Neural crest cell (in vitro differentiated cells): ENCODE measurements at places on chromosomes 13 and 19. TPM values are rescaled to one million over a fixed set of nuclear protein-coding genes. Genes with fewer than 3 reads are reported as not detected.

The RFPL4AL1 gene
- not detected in 2 replicates for total RNA-seq

The CAPN12 gene
- total RNA-seq: not detected in 2 replicates

The CAMSAP3 gene
- total RNA-seq: 10.3 and 13.7 TPM in 2 replicates

The TMPRSS9 gene
- total RNA-seq: 0.12 TPM in 1 of 2 replicates, not detected in the other

The RASGRP4 gene
- 0.43 and 0.58 TPM in 2 replicates for total RNA-seq

The NLRP4 gene
- total RNA-seq: not detected in 2 replicates

The DOHH gene
- 12.0 and 12.8 TPM in 2 replicates for total RNA-seq

The FEM1A gene
- total RNA-seq: 16.9 and 17.3 TPM in 2 replicates

The SLC10A2 gene
- 0.07 and 0.09 TPM in 2 replicates for total RNA-seq

The COX7A1 gene
- not detected in 2 replicates for total RNA-seq

- no peak for DNase-seq
Measured at GRCh38 chr13:72074663-72075062, 207.7 kb upstream of the DACH1 start.

- DNase-seq: no peak
Measured at GRCh38 chr13:105519771-105520170, 1015.7 kb downstream of the EFNB2 start.

- peak; percentile 50 for DNase-seq
Measured at GRCh38 chr13:22451327-22451741, 729.4 kb upstream of the SGCG start.

- no peak for DNase-seq
Measured at GRCh38 chr13:36879218-36879938, 40.7 kb downstream of the SMAD9 start.

DNA sequence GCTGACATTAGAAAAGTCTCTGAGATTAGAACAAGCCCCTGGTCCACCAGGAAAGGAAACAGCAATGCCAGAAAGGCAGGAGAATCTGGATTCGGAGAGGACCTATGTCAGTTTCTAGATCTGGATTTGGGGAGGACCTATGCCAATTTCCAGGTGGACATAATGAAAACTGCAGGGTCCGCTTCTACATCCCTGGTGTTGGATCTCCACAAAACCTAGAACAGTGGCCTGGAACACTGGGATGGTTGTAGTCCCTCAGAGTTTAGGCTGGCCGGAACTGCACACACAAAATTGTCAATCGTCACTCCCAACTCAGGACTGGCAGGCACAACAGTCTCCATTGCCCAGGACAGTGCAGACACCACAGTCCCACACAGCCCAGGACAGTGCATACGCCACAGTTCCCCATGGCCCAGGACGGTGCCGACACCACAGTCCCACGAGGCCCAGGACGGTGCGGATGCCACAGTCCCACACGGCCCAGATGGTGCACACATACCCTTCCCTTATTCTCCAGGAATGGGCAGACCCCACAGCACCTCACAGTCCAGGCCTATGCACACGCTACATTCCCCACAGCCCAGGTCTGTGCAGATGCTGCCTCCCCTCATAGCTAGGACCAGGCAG, 341.7 kb downstream of the UQCRFS1 start:
- no peak for DNase-seq

DNA sequence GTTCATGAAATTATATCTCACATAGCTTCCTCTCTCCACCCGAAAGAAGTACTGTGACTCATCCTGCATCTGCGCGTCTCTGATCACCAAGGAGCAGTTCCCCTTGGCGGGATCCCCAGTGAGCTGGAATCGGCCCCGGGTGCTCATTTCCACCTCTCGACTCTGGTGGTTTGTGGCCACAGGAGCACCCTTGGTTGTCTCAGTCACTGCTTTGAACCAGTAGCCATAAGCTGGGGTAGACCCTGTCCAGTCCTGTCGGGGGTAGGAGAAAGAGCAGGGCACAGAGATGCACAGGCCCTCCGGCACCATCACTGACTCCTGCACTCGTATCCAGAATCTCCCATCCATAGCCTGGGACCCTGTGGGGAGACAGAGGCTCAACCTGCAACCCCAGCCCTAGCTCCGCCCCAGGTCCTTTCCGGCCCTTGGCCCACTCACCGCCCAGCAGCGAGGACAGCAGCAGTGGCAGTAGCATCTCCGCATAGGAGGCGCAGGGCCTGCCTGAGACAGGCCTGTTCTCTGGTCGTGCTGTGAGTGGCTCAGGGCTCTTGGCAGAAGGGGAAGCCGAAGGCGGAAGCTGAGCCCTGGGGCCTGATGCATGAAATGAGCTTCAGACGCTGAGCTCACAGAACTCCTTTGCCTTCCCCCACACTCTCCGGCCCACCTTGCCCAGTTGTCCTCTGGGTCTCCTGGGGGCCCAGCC, at the start of gene SIGLEC10:
Gene SIGLEC10 (minus strand): TSS at position 536 of the 703 bp plus-strand sequence. CDS start 61 bp downstream, at position 475.
- no peak for DNase-seq

- DNase-seq: no peak
Measured at GRCh38 chr13:42760951-42761350, 20.4 kb upstream of the FAM216B start.

- DNase-seq: no peak
Measured at GRCh38 chr13:76723551-76724232, 162.5 kb downstream of the KCTD12 start.

GRCh38 chr19:7902796-7903243, 857 bp upstream of the MAP2K7 start:
- DNase-seq: no peak

- no peak for DNase-seq
Measured at GRCh38 chr13:111476197-111476596, 155.8 kb downstream of the TEX29 start.

DNA sequence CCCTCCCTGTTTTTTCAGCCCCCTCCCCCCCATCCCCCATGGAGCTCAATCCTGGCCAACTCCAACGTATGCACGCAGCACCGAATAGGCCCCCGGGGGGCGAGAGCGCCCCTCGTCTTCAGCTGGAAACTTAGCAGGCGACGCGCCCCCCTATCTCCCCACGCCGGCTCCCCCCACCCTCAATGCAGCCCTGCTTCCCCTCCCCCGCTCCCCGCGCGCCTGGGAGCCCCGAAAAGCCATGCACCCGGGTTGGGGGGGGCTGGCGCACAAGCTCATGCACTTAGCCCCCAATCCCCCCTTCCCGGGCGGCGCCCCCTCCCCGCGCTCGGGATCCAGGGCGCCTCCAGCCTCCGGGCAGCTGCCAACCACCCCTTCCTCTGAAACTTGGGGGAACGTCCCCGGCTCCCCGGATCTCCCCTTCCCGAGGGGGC, 508 bp downstream of the ZBTB7A start:
- DNase-seq: no peak

DNA sequence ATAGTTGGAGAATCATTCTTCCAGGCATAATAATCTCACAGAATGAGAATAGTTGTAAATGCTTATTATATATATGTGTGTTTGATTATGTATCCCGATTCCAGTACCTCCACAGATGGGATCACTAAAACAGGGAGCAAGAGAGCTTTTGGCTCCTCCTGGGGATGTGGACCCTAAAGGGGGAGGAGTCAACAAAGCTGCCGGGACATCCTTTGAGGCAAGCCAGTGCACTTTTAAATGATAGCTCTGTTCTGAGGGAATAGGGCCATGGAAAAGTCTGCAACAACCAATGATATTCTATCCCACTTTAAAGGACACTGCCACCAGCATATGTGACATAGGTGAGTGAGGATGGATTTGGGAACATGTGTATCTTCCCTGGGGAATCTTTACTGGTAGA, 40.8 kb downstream of the SLITRK5 start:
- no peak for DNase-seq

DNA sequence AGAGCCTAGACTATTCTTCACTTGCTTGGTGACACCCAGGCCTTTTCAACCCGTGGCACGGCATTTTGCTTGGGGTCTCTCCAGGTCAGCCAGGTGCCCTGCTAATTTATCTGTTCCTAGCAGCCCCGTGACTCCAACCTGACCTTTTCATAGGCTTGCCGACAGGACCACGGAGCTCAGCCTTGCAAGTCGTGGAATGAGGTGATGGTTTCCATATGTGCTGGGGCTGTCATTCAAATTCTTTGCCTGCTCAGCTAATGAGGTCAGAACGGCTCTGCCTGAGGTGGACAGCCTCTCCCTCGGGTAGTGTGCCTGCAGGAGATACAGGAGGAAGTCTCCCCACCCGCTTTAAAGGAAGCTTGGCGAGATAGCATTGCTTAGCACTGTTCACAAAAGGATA, 61.0 kb downstream of the SHISA2 start:
- DNase-seq: no peak

- no peak for DNase-seq
Measured at GRCh38 chr13:21745307-21745706, 74.4 kb downstream of the FGF9 start.

GRCh38 chr13:96772426-96772825, 221.8 kb downstream of the OXGR1 start:
- DNase-seq: no peak

- no peak for DNase-seq
Measured at GRCh38 chr13:113558461-113558860, 26.1 kb upstream of the TFDP1 start.

DNA sequence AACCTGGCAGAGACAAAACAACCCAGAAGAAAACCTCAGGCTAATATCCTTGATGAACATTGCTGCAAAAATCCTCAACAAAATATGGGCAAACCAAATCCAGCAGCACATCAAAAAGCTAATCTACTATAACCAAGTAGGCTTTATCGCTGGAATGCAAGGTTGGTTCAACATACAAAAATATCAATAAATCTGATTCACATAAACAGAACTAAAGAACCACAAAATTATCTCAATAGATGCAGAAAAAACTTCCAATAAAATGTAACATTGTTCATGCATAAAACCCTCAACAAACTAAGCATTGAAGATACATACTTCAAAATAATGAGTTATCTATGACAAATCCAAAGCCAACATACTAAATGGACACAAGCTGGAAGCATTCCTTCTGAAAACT, 8.8 kb downstream of the ZNF724 start:
- DNase-seq: no peak

DNA sequence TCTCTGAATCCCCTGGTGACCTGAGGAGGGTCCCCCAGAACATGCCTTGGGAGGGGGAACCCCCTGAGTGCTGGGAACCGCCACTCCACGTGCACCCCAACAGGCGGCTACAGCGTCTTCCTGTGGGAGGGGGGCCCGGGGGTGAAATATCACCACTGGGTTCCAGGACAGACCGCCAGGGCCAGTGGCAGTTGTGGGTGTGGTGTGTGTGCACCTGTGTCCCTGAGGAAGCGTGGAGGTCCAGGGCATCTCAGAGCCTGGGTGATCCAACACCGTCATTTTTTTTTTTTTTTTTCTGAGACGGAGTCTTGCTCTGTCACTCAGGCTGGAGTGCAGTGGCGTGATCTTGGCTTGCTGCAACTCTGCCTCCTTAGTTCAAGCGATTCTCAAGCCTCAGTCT, 4.2 kb downstream of the ADGRE5 start:
- no peak for DNase-seq

DNA sequence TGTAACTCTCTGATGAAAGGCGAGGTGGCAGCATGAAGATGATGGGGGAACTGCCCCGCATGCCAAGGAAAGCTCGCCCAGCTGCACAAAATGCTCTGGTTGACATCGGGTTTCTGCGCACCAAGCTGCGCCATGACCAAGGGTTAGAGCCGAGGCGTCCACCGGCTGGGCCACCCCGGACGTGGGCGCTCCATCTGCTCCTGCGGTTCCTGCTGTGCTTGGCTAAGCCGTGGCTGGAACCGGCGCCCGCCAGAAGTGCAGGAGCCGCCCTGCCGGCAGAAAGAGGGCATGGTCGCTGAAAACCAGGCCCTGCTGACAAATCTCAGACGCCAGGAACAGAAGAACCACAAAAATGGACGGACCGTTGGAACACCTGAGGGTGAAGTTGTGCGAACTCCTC, 57.9 kb downstream of the ZNF100 start:
- DNase-seq: no peak

GRCh38 chr19:53254411-53255341, at the start of gene ZNF677:
Gene ZNF677 (minus strand): TSS chr19:53254873. CDS start chr19:53251550, 3,323 bp downstream.
- peak; percentile 62 for DNase-seq

- DNase-seq: peak; percentile 5
Measured at GRCh38 chr13:107271227-107271626, 703.3 kb upstream of the ARGLU1 start.

DNA sequence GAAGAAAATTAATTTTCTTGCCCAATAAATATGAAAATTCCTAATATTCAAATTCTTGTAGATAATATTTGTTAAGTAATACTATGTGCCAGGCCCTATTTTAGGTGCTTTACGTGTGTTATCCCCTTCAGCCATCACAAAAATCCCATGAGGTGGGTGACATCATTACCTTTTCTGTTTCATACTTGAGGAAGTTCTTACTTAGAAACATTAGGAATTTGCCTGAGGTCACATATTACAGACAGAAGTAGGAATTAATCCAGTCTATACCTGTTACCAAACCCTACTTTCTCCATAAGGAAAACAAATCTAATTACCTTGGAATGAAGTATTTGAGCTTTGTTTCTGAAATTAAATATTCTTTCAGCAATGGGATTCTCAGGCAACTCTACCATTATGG, 336.1 kb downstream of the GPC6 start:
- no peak for DNase-seq

DNA sequence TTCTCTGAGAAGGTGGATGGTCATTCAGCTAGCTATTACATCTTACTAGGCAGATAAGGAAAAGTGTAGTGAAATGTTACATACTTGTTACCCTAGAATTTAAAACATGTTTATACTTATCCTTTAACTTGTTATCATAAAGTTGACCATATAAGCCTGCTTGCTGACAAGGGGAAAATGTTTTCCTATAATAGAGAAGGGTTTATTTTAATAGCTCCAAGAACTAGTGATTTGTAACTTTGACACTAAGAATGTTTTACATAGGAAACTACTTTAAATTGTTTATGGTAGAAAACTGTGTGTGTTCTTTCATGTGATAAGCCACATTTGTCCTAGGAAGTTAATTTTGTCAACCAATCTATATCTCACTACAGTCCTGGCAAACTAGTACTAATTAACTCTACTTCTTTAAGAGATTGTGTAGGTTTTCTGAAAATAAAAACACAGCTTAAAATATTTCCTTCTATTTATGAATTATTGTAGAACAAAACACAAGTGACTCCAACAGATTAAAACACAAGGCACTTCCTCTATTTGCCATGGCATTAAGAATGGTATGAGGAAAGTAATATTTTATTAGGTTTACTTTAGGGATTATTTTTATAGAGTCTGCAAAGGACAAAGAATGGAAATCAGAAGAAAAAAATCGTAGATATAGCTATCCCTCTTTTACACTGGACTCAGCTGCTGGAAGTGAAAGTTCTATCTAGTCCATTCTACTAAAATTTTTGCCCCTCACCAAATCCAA, 233.3 kb upstream of the NBEA start:
- DNase-seq: no peak

GRCh38 chr13:45142440-45143345, 22.4 kb downstream of the GTF2F2 start:
- no peak for DNase-seq

- no peak for DNase-seq
Measured at GRCh38 chr19:53571339-53571738, 33.4 kb downstream of the ZNF331 start.
